ENCODE measurements at places on chromosomes 1 and 21.

- no peak for DNase-seq
Observed at GRCh38 chr1:19698181-19698580, 33.5 kb downstream of the HTR6 start.

- DNase-seq: no peak
Observed at GRCh38 chr1:247079141-247079874, 697 bp upstream of the ZNF670 start.

GRCh38 chr1:157575744-157576143, 22.1 kb downstream of the FCRL4 start:
- no peak for DNase-seq

DNA sequence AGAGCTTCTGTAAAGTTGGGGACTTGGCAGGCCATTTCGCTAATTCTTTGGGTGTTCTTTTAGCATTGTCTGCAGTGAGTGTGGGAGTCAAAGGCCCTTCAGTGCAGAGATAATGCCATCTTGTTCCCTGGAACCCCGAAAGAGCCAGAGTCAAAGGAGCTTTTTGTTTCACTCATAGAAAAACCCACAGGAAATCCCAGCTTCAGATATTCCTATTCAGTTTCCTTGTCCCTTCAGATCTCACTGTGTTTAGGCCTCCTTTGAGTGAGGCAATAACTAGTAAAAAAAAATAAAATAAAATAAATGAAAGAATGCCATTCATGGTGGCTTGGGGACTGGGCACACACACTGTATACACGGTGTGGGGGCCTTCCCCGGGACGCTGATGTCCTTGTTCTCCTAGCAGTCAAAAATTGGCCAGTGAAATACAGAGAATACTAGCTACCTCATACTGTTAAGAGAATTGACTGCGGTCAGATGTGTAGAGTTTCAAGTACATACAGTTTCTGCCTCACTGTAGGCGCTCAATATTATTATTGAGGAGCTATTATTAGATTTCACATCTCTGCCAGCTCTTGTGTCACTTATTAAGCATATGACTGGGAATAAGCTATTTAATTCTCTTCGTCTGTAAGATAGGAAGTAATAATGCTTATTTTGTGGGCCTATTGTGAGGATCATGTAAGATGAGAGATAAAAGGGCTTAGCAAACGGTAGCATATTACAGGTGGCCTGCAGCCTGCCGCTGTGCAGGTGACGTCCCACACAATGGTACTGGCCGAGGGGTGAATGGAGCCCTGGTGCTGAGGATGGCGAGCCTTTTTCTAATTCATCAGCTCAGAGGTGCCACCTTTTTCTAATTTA, 16.7 kb downstream of the DISC1 start:
- DNase-seq: no peak

- no peak for DNase-seq
Observed at GRCh38 chr21:44618909-44619308, 7.0 kb downstream of the KRTAP10-8 start.

GRCh38 chr1:228818296-228818695, 83.0 kb downstream of the RHOU start:
- DNase-seq: peak; percentile 18

DNA sequence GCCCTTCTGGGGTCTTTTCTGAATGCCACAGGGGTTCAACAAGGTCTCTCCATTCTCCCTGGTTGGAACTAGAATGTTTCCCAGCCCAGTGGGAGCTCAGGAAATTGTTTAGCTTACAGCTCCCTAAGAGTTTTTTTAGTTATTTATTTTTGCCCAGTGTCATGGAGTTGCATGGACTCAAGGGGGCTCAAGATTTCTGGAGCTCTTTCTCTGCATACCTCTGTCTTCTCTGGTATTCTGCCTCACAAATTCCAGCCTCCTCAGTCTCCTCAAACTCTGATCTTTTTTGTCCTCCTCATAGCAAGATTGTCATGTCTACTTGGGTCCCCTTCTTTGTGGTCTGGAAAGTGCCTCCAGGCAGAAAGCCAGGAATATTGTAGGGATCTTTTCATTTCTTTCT, 15.9 kb upstream of the PPP2R5A start:
- DNase-seq: no peak

- no peak for DNase-seq
Observed at GRCh38 chr1:195153107-195153506, 1455.1 kb downstream of the KCNT2 start.

DNA sequence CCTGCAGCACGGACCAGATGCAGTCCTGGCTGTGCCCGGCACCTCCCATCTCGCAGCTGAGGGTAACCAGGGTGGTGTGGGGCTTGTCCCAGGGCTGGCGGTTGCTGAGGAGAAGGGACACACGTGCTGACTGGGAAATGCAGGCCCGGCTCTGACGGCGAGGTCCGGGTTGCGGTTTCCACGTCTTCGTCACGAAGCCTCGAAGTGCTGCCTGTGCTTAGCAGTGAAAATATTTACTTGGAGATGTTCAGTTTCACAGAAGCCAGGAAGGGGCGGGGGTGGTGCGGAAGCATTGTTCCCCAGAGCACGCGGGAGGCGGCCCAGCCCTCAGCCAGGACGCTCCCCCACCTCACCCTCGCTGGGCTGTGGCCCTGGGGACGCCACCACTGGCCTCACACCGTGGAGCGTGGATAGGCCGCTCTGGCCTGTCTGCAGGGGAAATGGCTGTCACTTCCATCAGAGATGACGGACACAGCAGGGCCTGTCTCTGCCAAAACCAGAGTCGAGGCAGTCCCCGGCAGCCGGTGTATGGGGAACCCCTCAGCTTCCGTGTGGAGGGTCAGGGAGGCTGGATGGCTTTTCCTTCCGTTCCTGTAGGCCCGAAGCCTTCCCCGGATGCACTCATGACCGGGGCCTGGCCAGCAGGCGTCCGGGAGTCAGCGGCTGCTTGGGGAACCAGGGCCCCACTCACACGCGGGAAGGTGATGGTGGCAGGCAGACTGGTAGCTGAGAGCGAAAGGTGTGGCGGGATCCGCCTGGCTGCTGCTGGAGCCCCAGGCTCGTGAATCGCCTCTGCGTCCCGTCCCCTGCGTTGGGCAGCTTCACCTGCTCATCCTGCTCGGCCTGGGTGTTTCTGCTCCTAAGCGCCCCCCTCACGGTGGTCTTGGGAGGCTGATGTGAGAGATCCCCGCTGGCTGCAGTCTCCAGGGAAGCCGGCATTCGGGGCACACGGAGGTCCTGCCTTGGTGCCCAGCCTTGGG, 14.7 kb upstream of the POFUT2 start:
- DNase-seq: peak; percentile 82

DNA sequence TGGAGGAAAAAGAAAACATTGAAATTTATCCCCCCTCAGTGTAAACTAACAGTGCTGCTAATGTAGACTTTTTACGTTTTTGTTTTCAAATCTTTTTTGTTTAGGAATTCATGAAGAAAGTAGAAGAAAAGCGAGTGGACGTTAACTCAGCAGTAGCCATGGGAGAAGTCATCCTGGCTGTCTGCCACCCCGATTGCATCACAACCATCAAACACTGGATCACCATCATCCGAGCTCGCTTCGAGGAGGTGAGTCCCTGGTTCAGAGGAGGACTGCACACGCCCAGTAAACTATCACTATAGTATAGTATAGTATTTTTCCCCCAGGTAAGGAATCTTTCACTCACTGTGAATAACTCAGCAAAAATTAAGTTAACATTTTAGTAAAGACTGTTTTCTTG, 37.8 kb upstream of the BMP8A start:
- no peak for DNase-seq
